Stimulated activated CD4-positive, alpha-beta T cell treated with anti-CD3 and anti-CD28 coated beads, TNF-alpha, amount 100 ng/mL, for 24 hours (primary cell): ENCODE measurements at places on chromosomes 3 and 15.

DNA sequence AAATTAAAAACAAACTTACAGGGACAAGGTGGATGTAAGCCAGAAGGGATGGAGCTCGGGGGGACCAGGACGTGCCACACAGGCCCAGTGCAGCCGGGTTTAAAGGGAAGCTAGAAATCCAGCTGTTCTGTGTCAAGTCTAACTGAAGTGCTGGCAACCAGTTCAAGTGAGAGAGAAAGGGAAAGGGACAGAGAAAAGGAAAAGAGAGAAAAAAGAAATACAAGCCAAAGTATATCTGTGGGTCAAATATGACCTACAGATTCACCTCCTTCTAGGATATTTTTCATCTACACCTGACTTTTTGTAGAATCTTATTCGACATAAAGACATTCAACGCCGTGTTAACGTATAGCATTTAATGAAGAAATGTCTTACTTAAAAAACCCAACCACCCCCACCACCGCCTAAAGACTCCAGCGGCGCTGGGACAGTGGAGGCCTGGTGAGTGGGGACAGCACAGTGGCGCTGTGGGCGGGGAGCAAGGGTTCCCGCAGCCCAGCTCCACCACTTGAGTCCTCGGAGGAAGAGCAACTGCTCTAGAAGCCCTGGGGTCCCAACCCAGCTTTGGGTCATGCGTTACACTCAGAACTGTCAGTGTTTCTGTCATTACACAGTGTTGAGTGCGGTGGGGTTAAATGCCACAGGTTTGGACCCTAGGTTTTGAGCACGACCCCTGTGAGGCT, 62.3 kb downstream of the CHSY1 start:
- DNase-seq, result no peak

DNA sequence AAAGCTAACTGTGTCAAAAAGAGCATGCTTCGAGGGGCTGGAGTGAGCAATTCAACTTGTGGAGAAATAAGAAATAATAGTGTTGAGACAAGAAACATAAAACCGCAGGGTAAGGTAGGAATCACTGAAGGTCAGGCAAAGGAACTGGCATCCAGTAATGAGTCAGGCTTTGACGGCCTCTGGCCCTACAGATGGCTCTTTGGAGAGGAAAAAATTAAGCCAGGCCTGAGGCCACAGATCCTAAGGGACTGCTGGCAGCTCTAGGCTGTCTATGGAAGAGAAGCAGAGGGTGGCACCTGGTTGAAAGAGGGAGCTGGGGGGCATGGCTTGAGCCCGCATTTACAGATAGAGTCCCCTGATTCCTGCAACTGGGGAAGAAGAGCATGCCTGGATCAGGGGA, 28.6 kb upstream of the ZSCAN2 start:
- no peak for DNase-seq

DNA sequence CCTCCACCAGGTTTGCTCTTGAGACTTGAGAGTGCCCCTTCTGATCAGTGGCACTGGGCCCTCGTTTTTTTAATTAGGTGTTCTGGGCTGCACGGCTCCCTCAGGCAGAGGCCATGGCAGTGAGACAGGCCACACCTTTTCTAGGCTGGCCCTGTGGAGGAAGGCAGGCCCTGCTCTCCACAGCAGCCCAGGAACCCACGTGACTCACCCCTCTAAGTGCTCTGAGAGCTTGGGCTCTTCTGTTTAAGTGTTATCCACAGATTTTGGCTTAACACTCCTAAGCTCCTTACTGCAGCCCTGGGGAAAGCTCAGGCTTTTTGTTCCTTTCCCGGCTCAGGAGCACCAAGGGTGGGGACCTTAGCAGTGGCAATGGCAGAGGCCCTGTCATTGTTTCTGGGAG, 463.2 kb upstream of the GBE1 start:
- DNase-seq, result no peak

DNA sequence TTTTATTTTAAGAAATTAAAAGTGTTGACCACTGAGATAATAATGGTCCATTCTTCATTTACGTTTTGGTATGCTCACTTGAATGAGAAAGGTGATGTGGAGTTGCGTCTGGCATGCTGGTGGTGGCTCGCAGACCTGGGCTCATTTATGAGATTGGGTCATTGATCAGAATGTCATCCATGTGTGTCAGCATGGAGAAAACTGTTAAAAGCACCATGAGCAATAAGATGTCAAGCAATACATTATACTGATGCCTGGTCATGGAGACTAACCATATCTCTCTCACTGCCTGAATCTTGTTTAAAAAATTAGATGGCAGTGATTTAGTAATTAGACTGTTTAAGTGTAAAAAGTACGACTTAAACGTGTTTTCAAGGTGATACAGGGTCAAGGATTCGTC, 503.4 kb upstream of the SEMA6D start:
- no peak for DNase-seq

- no peak for DNase-seq
Observed at GRCh38 chr3:22265403-22265802, 514.4 kb upstream of the ZNF385D start.

GRCh38 chr3:73352841-73353645, 271.7 kb downstream of the PDZRN3 start:
- no peak for DNase-seq

GRCh38 chr3:94249491-94250079, 186.7 kb downstream of the NSUN3 start:
- DNase-seq, result peak; percentile 21

- DNase-seq, result no peak
Observed at GRCh38 chr3:182525766-182526374, 267.4 kb upstream of the ATP11B start.

DNA sequence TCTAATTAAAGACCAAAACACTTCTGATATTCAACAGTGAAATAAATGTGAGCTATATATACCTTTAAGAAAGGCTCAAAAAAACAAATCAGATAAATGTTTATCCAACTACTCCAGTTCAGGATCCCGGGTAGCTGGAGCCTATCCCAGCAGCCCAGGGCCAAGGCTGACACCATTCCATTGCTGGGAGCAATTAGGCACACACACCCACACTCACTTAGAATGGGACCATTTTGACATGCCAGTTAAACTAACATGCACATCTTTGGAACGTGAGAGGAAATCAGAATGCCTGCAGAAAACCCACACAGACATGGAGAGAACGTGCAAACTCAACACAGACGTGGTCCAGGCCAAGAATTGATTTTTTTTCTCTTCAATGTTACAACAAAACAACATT, 30.0 kb upstream of the PLSCR4 start:
- DNase-seq, result no peak

DNA sequence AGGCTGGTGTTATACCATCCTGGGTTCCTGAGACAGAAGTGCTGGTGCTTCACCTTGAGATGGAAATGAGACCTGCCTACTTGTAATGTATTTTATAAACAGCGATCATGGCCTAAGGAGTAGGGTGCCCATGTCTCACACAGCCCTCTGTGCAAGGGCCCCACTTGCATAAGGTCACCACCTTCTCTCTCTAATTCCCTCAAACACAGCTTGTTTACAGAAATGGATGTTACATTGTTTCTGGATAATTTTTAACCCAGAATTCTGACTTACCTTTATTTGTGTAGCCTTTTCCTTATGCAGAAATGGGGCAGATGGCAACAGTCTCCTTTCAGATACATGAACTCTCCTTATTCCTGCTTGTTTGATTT, 95.1 kb upstream of the UMPS start:
- DNase-seq, result no peak

- DNase-seq, result no peak
Observed at GRCh38 chr15:25719101-25719985, 143.8 kb downstream of the ATP10A start.

DNA sequence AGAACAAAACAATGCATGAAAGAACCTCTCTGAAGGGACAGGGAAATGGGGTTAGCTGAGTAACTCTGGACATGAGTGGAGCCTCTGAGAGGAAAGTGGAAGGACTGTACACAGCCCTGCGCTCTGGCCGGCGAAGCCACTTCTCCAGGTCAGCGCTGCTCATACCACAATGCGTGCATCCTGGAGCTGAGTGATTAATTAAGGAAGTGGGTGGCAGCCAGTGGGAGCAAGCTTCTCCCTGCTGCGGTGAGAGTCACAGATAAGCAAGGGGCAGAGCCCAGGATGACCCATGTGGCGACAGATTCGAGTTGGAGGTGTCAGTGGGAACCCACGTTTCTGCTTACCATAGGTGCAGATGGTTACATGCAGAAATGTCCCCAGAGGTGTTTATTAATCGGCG, 48.0 kb downstream of the KLF15 start:
- DNase-seq, result no peak

DNA sequence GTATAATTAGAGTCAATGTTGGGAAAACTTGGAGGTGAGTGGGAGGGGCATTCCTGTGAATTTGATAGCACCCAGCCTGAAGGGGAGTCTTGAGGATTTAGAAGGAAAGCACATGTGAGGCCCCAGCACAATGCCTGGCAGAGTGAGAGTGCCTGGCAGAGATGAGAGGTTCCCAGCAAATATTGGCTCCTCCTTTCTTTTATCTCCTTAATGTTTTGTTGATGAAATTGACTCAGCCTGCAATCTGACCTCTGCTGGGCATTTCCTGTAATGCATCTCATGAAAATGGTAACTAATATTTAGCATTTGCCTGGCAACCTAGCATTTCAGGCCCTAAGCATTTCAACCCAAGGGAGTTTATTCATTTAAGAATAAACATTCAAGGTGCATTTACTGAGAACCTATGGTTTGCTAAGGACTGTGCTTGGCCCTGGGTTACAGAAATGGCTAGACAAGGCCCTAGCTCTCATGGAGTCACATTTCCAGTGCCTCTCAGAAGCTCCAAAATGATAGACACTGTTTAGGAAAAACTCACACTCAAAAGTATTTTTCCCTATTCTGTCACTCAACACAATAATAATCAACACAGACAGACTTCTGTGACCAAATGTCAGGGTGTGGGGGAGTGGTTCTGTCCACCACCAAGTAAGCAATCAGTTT, 19.0 kb downstream of the PDHB start:
- peak; percentile 22 for DNase-seq

DNA sequence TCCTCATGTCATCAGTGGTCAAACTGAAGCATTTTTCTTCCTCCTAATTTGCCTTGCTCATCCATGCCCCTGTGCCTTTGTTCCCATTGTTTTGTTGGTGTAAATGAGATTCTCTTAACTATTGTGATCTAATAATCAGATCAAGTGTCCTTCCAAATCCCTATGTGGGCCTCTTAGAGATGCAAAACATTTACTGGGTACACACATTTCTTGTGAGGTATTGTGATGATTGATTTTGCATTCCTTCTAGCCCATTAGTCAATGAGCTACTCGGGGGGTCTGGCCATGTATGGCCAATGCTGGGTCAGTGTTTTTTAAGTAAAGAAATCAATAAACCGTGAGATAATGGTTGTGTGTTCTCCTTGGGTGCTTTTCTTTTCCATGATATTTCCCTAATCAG, 580.4 kb downstream of the VGLL3 start:
- DNase-seq, result no peak

DNA sequence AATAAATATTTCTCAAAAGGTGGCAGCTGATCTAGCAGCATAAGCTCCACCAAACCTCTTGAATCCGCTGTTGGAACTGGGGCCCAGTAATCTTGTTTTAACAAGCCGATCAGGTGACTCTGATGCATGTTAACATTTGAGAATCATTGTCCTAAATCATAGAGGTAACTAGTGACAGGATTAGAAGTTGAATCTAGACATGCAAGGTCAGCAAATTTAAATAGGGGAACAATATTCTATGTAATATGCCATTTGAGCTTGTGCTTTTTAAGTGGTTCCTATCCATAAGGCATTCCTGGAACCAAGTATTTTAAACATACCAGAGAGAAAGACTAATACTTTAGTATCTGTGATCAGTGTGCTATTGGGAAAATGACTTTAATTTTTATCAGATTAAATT, 412.8 kb downstream of the PYDC2 start:
- DNase-seq, result no peak

DNA sequence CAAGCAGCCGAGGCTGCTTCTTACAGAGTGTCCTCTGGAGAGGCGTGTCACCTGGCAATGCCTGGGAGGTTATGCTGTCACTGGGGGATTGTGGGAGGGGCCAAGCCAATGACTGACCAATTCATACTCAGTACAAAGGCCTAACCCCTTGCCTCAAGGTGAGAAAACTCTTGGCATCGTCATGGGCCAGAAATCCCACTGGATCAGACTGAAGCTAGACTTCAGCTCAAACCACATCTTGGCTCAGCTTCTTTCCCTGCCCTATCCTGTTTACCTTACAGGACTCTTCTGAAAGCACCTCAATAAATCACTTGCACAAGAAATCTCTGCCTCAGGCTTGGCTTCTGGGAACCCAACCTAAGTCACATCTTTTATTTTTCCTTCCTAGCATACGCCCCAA, 9.5 kb downstream of the ANAPC13 start:
- no peak for DNase-seq

DNA sequence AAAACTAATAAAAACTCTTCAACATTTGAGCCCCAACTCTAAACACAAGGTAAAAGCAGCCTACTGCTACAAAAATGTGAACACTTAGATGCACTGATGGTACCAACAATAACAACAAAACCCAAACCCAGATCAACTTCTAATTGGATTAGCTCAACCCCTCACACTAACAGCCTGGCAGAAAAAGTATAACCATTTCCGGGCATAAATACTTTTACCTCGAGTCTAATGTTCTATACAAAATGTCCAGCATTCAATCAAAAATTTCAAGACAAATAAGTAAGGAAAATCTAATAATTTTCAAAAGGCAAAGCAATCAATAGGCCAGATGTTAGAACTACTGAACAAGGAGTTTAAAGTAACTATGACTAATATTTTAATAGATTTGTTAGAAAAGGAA, 303.3 kb downstream of the ARRDC4 start:
- DNase-seq, result no peak

- DNase-seq, result no peak
Observed at GRCh38 chr15:94290730-94291129, 59.4 kb downstream of the MCTP2 start.

- DNase-seq, result peak; percentile 62
Observed at GRCh38 chr3:177358091-177358976, 161.1 kb upstream of the TBL1XR1 start.

- DNase-seq, result no peak
Observed at GRCh38 chr15:60255390-60255789, 142.4 kb downstream of the ANXA2 start.

DNA sequence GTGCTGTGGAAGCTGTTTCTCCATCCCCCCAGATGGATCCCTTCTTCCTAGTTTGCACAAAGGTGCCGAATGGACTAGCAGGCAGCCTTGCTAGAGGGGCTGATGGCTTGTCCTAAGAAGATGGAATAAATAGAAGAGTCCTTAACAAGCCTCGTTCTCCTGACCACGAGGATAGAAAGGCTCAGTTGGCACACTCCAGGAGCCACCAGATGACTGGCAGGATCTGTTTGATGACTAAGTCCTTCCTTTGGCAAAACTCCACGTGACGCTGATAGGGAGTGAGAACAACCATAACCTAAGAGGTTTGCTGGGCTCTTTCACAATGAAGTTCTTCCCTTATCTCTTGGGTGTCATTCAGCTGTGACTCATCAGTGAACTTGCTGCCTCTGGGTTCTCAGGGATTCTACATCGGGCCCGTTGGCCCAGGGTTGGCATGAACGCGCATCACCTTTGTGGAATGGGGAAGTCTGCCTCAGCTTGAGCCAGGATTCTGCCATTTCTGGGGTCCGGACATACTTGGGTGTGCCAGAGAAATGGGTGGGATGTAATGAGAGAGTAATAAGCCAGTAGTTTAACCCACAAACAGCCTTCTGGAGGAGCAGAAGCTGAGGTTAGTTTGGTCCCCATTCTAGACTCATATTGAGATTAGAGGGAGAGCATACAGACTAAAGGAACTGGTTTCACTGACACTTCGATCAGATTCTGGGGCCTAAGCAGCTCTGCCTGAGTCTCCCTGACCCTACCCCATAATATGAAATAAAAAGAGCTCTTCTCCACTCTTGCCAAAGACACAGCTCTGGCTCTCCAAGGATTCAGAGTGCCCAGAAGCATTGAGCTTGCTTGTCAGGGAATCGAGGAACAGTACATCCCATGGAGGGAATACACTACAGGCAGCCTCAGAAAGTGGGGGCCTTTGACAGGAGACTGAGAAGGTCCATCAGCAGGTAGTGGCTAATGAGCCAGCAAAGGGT, 2.0 kb upstream of the MELTF start:
- no peak for DNase-seq
